ENCODE measurements at places on chromosomes 2 and 18.
A peak's percentile ranks its signal among the peaks of the same experiment; 100 is the strongest.

DNA sequence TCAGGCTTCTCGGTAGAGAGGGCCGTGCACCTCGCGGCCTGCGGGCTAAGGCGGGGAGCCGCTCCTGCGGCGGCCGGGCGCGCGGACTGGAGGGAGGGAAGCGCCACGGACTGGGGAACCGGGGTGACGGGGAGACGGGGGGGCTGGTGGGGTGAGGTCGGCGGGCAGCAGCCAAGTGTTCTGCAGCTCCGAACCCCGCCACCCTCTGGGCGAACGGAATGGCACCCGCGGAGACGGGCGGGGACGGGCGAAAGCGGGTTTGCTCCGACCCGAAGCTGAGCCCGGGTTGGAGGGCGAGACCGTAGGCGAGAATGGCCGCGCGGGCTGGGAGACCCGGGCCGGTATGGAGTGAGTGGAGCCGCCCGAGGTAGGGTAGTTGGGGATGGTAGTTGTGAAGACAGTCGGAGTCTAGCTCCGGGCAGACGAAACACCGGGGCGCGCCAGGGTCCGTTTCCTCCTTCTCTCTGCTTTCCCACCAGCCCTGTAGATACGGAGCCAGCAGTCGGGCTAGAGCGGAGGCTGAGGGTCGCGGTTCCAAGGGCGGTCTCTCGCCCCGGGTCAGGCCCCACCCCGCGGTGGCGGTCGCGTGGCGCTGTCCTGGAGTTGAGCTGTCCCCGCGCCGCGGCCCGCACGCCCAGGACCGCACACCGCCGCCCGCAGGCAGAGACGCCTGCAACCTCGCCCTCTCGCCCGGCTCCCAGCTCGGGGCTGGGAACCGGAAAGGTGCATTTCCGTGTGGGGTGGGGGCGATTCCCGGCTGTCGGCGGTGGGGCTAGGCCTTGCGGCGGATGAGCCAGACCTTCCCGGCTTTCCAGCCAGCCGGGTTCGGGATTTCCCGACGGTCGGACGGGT is 160.3 kb upstream of the SIX2 start:
- DNase-seq = peak; percentile 18

DNA sequence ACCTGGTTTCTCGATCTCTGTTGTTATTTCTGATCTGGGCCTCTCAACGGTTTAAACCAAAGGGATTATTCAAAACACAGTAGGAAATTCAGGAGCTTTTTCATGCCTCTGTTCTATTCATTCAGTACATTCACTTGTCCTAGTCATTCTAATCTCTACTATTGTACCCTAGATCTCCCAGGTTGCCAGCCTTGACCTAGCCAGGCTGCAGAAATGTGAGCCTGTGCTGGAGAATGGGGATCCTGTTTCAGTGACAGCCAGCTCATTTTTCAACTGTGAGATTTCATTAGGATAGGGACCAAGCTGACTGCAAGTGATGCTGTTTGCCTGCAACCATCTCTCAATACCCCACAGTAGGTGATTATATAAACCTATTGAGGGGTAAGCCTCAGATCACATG is 186.2 kb downstream of the CMPK2 start:
- DNase-seq = no peak

GRCh38 chr2:62713837-62714236 is 8.3 kb downstream of the EHBP1 start:
- no peak for DNase-seq

DNA sequence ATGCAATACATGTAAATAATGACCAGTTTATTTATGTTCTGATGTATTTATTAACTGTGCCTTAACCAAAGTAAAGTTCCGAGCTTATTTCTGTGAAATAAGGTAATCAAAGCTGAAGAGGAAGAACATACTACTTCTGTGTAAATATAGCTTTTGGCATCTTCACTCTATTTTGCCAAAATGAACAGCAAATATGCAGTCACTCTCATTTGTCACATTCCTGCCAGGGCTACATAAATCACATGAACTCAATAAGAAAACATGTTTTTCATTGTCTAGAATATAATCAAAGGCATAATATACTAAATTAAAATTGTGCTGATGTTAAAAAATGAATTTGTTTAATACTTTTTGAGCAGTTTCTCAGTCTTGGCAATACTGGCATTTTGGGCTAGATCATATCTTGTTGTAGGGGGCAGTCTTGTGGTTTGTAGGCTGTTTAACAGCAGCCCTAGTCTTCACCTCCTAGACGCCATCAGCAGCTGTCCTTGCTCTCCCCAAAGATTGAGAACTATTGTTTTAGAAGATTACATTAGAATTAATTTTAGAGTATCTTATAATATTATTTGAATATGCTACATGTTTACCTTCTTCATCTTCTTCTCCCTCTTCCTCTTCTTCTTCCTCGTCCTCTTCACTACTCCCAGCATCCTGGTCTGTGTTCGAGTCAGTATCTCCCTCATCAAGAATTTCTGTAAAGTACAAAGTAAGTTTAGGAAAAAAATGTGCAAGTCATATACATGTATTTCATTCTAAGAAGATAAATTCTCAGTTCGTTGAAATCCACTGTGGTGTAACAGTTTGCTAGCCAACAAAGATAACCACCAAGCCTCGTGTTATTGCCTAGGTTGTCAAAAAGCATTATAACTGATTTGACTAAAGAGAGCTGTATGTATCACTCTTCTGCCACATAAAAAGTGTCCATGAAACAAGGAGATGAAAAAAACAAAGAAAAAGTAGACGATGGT is 41.5 kb downstream of the CWC22 start:
- DNase-seq = no peak

- DNase-seq = no peak
Measured at GRCh38 chr2:174773215-174773614, 8.9 kb upstream of the CHRNA1 start.

DNA sequence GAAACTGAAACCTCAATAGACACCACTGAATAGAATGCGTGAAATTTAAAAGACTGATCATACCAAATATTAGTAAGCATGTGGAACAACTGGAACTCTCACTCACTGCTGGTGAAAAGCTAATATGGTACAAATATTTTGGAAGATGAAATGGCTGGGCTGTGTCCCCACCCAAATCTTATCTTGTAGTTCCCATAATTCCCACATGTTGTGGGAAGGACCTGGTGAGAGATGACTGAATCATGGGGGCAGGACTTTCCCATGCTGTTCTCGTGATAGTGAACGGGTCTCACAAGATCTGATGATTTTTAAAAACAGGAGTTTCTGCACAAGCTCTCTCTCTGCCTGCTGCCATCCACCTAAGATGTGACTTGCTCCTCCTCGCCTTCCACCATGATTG is 32.0 kb upstream of the MYCN start:
- no peak for DNase-seq

DNA sequence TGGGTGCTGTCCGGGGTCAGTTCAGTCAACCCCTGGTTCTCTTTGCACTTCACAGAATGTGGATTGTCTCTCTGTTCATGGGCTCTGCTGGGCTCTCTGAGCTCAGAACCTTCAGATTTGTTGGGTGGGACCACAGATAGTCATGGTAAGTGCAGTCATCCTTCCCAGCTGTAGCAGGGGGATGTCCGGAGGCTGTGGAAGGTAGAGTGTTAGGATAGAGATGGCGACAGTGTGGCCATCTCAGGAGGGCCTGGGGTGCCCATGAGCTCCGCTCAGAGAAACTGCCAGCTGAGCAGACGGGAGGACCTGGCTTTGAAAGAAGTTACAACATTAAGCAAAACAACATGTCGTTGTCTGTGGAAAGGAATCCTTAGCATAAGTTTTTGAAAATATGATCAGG is 149.8 kb downstream of the FAM210A start:
- DNase-seq = no peak

GRCh38 chr2:65103013-65103715 is 26.7 kb downstream of the RAB1A start:
- peak; percentile 51 for DNase-seq
